ENCODE measurements at places on chromosomes 4 and X.

- DNase-seq, result peak; percentile 92
These were observed at the start of gene PDS5A for GRCh38 chr4:39977489-39978377. TSS of gene PDS5A (minus strand) at chr4:39977911. CDS start at chr4:39976577, 1,334 bp downstream.

- DNase-seq, result no peak
These were observed 22.5 kb upstream of the TCEAL4 start for GRCh38 chrX:103562801-103563200.

DNA sequence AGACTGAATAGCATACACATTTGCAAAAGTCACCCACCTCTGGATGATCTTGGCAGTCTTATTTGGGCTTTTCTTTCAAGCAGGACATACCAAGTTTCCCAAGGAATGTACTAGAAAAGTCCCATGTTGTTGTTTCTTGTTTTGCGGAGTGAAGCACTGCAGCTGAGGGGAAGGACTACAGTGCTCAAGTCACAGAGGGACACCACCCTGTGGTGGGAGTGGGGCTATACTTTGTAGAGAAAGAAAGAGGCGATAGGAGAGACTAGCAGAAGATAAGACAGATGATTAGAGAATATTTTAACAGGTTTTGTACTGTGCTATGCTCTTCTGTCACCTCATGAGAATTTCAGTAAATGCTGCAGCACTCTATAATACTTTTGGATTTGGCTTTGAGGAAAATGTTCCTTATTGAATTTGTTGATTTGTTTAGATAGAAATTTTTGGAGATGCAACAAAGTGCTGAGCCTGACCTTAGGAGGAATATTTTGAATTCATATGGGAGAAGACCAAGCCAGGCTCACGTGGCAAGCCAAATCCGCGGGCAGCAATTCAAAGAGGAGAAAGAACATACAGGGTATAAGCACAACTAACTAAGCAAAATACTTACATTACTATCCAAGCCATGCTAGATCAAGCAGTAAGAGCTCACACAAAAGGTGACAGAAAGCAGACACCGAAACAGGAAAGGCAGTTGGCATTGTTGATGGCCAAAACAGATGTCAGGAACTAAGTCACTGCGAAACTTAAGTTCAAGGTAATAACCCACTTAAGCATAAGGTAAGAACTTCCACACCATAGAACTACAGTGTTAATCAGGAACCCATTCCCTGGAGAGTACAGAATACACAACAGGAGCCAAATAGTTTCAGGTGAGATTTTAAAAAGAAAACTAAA, 280.3 kb upstream of the INTU start:
- no peak for DNase-seq

DNA sequence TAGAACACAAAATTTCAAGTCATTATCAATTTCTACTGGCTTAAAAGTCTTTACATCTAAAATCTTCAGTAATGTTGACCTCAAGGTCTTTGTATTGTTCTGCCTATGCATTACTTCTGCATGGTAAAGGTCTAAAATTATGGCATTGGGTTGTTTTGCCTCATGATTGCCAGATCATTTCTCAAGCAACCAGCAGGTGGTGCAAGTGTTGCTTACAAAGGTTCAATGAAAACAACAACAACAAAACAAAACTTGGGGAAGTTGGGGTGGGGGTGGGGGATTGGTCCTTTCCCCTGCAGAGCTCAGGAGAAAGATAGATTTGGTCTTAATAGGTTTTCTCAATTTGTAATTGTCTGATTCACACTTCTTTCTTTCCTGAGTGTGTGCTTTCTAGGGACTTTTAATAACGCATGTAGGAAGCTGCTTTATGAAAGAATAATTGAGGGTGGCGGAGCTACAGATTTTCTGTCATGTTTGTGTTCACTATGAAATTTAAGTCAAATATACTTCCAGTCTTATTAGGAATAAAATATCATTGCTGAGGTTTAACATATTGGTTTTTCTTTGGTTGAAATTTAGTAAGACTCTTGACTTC, 145.1 kb downstream of the COL4A5 start:
- DNase-seq, result no peak

GRCh38 chr4:189202869-189203271, 737.8 kb upstream of the FRG1 start:
- DNase-seq, result no peak

- DNase-seq, result no peak
These were observed 52.2 kb downstream of the SULT1B1 start for GRCh38 chr4:69708211-69708610.

DNA sequence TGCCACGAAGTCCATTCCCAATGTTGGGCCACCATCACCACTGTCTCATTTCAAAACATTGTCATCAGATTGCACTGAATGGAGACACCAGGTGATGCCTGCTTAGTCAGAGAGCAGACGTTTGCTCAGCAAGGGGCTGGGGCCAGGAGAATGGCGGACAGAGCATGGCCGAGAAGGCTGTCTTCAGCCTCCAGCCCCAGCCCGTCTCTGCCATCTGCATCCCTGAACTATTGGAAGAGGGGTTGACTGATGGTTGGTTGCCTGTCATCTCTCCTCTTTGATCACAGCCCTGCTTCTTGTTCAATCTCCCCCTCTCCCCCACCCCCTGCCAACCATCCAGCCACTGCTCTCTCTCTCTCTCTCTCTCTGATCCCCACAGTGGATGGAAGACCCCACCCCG, 140.9 kb downstream of the SHOX start:
- DNase-seq, result no peak

DNA sequence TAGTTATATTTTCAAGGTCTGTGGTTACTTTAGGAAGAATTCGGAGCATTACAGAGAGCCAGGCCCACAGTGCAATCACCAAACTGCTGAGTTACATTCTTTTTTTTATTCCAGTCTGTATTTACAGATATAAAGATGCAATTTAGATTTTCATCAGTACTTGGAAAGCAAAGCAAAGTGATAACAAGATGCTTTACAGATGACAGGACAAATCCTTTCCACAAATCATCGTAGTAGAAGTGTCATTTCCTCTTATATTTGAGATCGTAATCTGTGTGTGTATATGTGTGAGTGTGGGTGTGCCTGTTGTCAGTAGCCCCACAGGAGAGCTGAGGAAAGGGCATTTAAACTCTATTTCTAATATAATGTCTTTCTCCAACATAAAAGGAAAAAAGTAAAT, 1893.7 kb downstream of the STIM2 start:
- DNase-seq, result no peak

DNA sequence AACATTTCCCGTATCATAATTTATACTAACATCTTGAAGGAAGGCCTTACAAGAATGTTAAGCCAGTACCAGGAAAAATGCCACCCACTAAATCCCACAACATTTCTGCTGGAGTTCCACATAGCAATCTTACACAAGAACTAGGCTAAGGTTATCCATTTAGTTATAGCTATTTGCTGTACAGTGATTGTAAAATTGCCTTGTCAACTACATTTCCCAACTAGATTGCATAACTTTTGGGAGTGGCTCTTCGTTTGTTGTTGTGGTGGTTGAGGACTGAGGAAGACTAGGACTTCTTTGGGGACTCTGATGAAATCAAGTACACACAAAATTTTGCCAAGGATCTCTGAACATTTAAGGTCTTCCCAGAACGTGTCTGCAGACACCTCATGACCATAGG, 8.0 kb downstream of the IBSP start:
- no peak for DNase-seq

DNA sequence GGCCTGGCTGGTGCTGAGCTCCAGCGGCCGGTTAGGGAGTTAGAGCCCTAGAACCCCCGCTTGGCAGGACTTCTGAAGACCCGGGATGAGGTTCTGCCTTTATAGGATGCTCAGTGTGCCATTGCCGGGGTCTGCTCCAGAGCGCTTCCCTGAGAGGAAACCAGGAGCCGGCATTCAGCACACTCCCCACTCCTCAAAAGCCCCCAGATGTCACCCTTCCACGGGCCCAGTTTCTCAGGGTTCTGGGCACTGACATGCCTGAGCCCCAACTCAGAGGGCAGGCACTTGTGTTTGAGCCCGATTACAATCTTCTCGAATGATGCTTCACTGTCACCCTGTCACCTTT, 6.5 kb downstream of the NKX3-2 start:
- no peak for DNase-seq

DNA sequence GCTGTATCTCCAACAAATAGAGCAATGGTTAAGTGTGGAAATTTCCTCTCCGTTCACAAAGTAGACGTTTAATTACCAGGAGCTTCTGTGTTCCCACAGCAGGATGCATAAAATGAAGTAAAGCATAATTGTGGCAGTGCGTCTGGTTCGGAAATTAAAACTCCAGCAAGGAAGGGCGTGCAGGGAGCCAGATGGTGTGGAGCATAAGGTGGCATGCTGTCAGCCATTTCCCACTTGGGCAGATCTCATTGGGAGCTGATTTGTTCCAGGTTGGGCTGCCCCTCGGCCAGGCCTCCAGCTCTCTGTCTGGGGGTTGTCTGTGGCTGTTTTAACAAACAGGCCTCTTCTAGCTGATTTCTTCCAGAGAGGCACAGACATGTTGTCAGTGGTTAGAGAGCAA, 182.1 kb upstream of the CLNK start:
- DNase-seq, result no peak

DNA sequence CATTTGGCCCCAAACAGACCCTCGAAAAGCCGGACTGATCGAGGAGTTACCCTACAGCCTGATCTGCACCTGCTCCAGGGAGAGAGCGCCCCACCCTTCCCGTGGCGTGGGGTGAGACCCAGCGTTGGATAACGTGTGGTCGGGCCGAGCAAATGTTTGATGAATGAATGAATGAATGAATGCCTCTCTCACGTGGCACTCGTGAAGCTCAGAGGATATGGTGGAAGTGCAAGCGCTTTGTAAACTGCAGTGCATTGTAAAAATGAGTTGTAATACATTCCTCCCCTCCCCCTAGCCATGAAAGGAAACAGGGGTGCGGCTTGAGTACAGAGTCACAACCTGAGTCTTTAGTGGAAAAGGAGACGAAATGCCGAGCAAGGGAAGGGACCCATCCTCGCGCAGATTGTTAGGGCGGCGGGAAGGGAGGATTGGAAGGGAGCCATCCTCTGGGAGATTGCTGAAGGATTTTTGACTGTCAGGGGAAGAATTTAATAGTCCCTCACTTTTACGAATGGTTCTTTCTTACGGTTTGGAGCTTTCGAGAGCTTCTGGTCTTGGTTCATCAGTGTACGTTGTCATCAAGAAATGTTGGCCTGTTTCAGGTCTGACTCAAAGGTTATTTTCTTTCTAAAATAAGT, 772 bp upstream of the FBXW7 start:
- no peak for DNase-seq
